EL (cell line): ENCODE measurements at places on chromosomes 12 and 14.

- no peak for DNase-seq
Measured at GRCh38 chr12:91871751-91872150, 273.9 kb downstream of the BTG1 start.

GRCh38 chr14:61153431-61153830 lies 127.7 kb downstream of the TMEM30B start:
- DNase-seq, result peak; percentile 50

DNA sequence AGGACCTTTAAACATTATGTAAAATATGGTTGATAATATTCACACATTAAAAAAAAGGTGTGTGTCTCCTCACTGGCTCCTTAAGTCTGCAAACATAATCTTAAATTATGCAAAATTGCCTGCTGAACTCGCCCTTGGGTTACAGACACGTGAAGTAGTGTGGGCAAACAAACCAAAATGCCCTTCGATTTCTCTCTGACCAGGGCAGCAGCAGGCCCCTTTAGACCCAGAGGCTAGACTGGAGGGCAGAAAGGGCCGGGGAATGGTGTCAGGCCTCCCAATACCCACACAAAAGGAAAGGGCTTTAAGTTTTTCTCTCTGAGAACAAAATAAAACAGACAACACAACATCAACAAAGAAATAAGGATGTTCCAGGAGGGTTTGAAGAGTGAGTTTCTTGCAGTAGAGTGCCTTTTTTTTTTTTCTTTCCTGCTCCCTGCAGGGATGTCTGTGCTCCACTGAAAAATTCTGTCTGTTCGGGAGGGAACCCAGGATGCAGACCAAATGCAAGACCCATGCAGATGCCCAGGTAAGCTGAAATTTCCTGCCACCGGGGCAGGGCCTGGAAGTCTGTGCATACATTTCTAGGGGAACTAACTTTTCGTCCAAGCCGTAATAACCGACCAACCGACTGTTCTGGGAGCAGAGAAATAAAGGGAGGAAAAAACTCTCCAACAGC lies 1.7 kb downstream of the TBX3 start:
- no peak for DNase-seq

DNA sequence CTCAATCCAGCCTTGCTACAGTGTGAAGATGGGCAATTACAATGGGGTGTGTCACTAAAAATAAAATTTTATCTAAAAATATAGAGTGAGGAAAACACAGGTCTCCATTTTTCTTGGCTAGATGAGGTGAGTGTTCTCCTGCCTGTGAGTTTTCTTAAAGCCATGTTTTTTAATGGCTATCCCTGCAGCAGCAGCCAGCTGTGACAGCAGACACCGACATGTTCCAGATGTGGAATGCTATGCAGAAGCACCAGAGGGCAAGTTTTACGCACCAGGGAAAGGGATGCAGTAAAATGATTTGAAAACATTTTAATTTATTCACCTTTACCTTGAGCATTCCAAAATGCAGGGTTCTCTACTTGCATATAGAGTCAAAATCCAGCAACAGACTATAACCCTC lies 577.0 kb upstream of the STXBP6 start:
- no peak for DNase-seq

GRCh38 chr12:131628023-131628740 lies 82.7 kb upstream of the SFSWAP start:
- DNase-seq, result no peak

DNA sequence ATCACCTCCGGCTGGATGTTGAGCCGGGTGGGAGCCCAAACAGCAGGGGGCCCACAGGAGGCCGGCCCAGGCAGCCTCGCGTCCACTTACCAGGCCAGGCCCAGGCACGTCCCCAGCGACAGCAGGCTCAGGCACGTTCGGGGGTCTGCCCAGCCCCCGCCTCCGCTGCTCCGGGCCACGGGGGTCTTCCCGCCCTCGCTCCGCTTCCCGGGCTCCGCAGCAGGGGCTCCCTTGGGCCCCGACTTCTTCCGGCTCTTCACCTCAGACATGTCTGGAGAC lies 216 bp downstream of the IKBIP start:
- no peak for DNase-seq

DNA sequence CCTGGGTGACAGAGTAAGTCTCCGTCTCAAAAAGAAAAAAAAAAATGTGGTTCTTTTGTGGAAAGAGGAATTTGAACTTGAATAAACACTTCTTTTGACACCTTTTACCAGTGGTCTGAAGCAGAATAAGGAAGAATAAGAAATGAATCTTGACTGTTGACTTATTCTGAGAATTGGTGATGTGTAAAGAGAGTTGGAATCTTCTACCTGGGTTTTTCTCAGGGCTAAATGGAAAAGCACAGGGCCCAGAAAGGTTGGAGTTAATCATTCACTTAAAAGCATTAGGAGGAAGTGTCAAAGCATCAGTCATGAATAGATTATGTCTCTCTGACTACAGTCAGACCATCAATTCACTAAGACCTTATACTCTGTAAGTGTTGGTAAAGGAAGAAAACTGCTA lies 13.9 kb downstream of the PNMA1 start:
- no peak for DNase-seq

DNA sequence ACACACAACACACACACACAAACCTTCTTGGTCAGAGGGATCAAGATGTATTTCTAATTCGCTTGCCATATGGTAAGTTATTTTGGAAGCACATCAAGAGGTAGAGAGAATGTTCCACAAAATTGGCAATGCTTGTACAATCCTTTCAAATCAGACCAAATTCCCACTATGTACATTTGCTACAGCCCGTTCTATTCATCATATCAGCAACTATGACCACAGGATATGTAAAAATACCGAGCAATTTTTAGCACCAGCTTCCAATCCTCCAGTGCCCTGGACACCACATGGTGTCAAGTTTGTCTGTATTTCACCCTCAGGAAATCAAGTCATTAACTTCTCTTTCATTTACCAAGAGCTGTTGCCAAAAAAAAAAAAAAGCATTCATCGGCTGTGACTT lies 21.2 kb downstream of the TBX5 start:
- DNase-seq, result no peak

DNA sequence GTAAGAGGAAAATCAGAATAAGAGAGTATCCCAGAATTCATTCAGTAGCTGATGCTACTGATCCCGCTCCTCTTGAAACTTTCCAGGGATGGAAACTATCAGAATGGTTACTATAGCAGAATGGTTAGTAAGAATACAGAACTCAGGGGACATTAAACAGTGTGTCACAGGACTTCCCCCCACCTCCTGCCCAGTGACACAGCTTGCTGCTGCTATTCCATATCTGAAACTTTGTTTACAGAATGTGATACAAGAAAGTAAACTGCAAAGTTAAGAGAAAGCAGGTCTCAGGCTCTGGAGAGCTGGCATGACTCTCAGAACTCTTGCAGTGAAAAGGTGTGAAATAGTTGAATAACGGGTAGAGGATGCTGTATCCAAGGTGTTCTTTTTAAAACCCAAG lies 3.4 kb downstream of the SPX start:
- DNase-seq, result no peak

GRCh38 chr12:5384015-5384414 lies 47.9 kb upstream of the NTF3 start:
- no peak for DNase-seq

DNA sequence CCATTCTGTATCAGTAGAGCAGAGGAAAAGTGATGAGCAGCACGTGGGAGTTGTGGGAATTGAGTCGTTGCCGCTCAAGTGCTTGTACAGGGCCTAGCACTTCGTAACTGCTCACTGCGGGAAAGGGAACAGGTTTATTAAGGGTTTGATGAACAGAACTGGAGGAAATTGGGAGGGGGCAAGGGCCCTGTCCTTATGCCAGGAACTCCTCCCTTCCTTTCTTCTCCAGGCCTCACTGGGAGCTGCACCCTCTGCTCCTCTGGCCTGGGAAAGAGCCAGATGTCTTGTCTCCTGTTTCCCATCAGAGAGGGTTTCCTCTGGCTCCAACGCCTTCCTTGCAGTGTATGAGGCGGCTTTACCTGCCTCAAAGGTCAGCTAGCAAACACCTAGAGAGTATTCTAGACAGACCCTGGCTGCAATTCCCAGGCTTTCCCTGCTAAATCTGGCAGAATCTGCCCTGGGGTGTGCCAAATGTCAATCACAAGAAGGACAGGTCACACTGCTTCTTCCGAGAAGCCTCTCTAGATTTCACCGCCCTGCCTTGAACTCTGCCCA lies 78.4 kb downstream of the NTF3 start:
- DNase-seq, result no peak

DNA sequence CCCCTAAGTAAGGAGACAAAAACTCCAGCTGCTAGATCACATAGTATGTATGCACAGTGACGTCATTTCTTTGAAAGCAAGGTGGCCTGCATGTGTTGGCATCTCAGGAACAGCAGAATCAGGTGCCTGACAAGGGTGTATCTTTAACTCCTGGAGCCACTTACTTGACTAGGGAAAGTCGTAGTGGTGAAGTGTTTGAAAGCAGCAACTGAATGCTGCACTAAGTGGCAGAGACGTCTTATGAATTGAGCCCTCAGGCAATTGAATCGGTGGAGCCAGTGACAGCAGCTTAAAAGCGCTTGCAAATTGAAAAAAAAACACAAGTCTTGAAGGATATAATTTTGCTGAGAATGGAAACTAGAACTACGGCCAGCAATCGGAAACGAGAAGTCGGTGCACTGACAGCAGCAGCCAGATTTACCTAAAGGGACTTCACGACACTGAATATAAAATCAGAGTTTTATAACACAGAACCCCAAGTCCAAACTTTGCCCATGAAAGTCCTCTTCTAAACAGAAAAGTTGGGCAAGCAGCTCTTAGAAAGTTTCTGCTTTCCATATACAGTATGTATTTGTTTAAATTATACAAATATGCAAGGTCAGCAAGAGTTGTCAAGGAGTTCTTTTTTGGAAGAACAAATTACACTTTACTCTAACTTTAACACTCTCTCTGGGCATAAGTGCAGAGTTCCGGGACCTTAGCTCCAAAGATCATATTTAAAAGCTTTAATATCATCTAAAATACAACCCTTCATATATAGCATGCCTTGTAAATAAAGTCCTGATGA lies 1.1 kb downstream of the IGF1 start:
- peak; percentile 25 for DNase-seq

- DNase-seq, result peak; percentile 47
Measured at GRCh38 chr12:95605875-95606274, 54.6 kb upstream of the USP44 start.

DNA sequence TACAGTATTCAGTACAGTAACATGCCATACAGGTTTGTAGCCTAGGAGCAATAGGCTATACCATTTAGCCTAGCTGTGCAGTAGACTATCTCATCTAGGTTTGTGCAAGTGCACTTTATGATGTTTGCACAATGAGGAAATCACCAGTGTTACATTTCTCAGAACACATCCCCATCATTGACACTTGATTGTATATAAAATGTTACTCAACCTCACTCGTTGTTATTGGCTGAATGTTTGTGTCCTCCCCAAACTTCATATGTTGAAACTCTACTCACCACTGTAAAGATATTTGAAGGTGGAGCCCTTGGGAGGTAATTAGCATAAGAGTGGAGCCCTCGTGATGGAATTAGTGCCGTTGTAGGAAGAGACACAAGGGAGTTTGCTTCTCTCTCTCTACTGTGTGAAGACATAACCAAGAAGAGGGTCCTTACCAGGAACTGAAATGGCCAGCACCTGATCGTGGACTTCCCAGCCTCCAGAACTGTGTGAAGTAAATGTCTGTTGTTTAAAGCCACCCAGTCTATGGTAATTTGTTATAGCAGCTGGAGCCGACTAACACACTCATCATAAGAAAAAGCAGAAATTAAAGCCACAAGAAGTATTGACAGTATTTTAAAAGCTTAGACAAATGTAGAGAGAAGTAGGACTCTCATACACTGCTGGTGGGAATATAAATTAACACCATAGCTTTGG lies 3.2 kb upstream of the MED13L start:
- DNase-seq, result no peak

DNA sequence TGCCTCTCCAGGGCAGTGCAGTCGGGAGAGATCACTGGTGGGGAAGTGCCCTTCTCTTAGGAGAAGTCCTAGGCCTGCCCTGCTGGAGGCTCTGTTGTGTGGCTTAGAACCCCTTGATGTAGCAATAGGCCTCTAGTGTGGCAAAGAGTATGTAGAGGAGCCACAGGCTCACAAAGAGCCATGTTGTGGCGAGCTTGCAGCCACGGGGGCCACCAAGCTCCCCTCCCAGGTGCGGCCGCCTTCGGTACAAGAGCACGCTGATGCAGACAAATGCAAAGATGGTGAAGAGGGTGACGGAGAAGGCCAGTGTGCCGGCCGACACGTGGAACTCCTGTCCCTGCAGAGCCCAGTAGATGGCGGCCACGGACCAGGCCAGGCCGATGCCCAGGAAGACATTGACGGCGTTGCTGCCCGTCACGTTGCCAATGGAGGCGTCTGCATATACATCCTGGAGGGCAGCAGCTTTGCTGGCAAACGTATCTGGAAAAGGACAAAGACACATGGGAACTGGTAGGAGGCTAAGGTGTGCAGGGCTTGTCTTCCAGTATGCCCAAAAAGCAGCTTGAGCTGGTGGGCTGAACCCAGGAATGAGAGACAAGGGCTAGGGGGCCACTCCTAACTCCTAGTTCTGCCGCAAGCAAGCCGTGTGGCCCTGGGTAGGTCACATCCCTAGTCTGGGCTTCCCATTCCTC lies 142.8 kb downstream of the SLC8A3 start:
- peak; percentile 69 for DNase-seq

DNA sequence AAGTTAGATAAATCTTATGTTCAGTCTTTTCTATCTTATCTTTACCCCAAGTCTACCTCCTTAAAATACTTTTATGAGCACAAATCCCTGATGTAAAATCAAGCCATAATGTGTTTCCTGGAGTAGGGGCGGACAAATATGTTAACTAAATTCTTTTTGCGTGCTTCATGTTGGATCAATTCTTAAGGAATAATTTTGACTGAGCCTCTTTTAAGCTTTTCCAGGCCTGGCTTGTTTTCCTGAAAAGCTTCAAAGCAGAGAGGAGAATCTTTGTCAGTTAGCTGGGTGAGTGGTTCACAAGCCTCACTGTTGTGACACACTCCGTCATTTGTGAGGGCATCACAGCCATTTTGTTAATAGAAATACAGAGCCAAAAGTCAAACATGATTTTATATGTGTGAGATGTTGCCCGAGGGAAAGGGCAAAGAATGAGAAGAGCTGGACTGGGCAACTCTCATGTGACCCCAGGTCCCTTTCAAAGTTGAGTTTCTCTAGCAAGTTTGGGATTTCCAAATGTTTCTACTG lies 468.9 kb downstream of the RGS6 start:
- no peak for DNase-seq

- no peak for DNase-seq
Measured at GRCh38 chr12:113702836-113703235, 231.2 kb upstream of the LHX5 start.
